AG04449 (cell line): ENCODE measurements at places on chromosomes 5 and 9.

GRCh38 chr5:108003178-108003577 lies 332.4 kb upstream of the EFNA5 start:
- no peak for DNase-seq

DNA sequence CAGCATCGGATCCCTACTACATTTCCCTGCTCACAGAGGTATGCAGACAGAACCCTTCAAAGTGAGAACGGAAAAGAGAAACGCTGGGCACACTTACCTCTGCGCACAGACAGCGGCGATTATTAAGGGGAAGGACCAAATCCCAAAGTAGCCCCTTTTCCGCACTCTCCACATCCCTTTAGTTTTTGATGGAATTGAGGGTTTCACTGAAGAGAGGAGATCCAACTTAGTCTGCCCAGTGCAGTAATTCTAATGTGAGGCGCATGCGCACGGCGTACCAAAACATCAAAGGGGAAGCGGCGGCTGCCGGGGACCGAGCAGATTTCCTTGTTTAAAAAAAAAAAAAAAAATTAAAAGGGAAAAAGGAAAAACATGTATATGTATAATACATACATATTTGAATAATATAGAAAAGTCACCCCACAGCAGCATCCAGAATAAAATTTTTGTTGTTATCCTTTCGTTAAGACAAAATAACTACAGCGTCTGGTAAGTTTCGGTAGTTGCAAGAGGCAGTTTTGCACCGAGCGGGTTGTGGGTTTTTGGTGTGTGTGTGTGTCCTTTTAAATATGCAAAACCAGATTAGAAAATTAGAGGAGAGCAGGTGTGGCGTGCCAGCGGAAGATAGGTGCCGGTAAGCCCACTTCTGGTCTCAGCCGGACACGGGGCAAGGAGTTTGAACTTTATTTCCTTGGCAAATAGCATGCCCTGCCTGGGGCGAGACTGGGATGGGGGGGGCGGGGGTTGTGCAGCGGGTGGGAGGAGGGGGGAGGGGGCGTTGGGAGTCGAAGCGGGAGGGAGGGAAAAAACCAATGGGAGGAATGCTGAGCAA lies at the start of gene GABRB2:
GABRB2 (minus strand) TSS at position 256 of the 832 bp plus-strand sequence; CDS start at position 174, 82 bp downstream.
- DNase-seq: no peak

DNA sequence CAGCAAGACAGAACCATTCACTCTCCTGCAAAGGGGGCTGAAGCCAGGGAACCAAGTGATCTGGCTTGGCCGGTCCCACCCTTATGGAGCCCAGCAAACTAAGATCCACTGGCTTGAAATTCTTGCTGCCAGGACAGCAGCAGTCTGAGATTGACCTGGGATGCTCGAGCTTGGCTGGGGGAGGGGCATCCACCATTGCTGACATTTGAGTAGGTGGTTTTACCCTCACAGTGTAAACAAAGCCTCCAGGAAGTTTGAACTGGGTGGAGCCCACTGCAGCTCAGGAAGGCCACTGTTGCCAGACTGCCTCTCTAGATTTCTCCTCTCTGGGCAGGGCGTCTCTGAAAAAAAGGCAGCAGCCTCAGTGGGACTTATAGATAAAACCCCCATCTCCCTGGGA lies 60.5 kb downstream of the TNFSF8 start:
- no peak for DNase-seq

- no peak for DNase-seq
Measured at GRCh38 chr5:177036443-177036842, 13.9 kb downstream of the ZNF346 start.

GRCh38 chr9:30329431-30329830 lies 2055.0 kb upstream of the ACO1 start:
- DNase-seq: no peak
